ENCODE measurements at places on chromosomes 11 and 22. TPM values are rescaled to one million over a fixed set of nuclear protein-coding genes. Genes with fewer than 3 reads are reported as not detected.

OR5AK2 gene
- not detected for total RNA-seq

RIMBP3C gene
- not detected for total RNA-seq

TRPC6 gene
- not detected for total RNA-seq

TREH gene
- total RNA-seq: 0.21 TPM

CD248 gene
- total RNA-seq: not detected

NXPE1 gene
- not detected for total RNA-seq

PIH1D2 gene
- 1.6 TPM for total RNA-seq

DGCR6 gene
- total RNA-seq: 3.1 TPM

UBASH3B gene
- 46.0 TPM for total RNA-seq

TH gene
- not detected for total RNA-seq

SLC6A5 gene
- not detected for total RNA-seq

LRRN4CL gene
- 0.71 TPM for total RNA-seq

GRCh38 chr11:61667684-61668305, 12.4 kb upstream of the DAGLA start:
- no peaks in the 10 kb centered on the region for H3K27me3 ChIP-seq
- H3K36me3 ChIP-seq: no peaks in the 10 kb centered on the region

GRCh38 chr11:119745112-119745511, 16.1 kb upstream of the NECTIN1 start:
- H3K36me3 ChIP-seq: peaks cover 3% of the 10 kb centered on the region
- H3K27ac ChIP-seq: no peak overlapping the region
- peaks cover 28% of the 10 kb centered on the region for H3K27me3 ChIP-seq
- no peak overlapping the region for H3K4me3 ChIP-seq

GRCh38 chr11:13924801-13925327, 37.7 kb upstream of the SPON1 start:
- DNase-seq: no peak
- H3K27me3 ChIP-seq: peaks cover 10% of the 10 kb centered on the region
- H3K27ac ChIP-seq: no peak overlapping the region
- H3K4me1 ChIP-seq: peaks cover 19% of the 10 kb centered on the region
- no peak overlapping the region for H3K4me3 ChIP-seq
- no peaks in the 10 kb centered on the region for H3K36me3 ChIP-seq

DNA sequence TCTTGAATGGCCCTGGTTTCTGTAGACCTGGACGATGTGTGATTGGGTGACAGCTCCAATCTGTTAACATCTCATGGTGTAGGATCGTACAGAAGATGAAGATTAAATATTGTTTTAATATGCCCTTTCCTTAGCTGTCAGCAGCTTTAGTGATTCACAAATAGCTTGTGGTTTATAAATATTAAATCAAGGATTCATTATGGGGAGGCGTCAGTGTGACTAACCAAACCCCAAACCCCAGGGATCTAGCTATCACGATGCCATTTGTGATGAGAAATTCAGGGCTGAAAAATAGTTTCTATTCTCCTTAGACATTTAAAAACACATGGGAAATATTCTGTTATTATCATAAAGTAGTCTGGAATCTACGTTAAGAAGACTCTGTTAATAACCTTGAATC, 73.4 kb downstream of the NCAM1 start:
- no peak overlapping the region for H3K4me3 ChIP-seq
- no peak for DNase-seq
- H3K27ac ChIP-seq: no peak overlapping the region
- H3K4me1 ChIP-seq: no peaks in the 10 kb centered on the region

- peaks cover 11% of the 10 kb centered on the region for H3K4me1 ChIP-seq
- no peaks in the 10 kb centered on the region for H3K27me3 ChIP-seq
- H3K36me3 ChIP-seq: no peaks in the 10 kb centered on the region
- peak; percentile 62 for DNase-seq
- H3K27ac ChIP-seq: no peak overlapping the region
These were observed 12.7 kb upstream of the CYP2R1 start for GRCh38 chr11:14904745-14905103.

- DNase-seq: no peak
- no peaks in the 10 kb centered on the region for H3K4me1 ChIP-seq
- no peak overlapping the region for H3K27ac ChIP-seq
- H3K36me3 ChIP-seq: no peaks in the 10 kb centered on the region
These were observed 534.3 kb downstream of the KCNA4 start for GRCh38 chr11:29482510-29482909.

GRCh38 chr11:74701351-74701750, 29.9 kb downstream of the CHRDL2 start:
- DNase-seq: no peak
- peaks cover 4% of the 10 kb centered on the region for H3K36me3 ChIP-seq
- H3K4me1 ChIP-seq: peaks cover 14% of the 10 kb centered on the region
- H3K27ac ChIP-seq: no peak overlapping the region
- peaks cover 39% of the 10 kb centered on the region for H3K27me3 ChIP-seq
- no peak overlapping the region for H3K4me3 ChIP-seq

- no peaks in the 10 kb centered on the region for H3K4me1 ChIP-seq
- no peak overlapping the region for H3K27ac ChIP-seq
- no peak overlapping the region for H3K4me3 ChIP-seq
- DNase-seq: no peak
- H3K36me3 ChIP-seq: no peaks in the 10 kb centered on the region
These were observed 258.4 kb upstream of the TENM4 start for GRCh38 chr11:79699246-79699645.

DNA sequence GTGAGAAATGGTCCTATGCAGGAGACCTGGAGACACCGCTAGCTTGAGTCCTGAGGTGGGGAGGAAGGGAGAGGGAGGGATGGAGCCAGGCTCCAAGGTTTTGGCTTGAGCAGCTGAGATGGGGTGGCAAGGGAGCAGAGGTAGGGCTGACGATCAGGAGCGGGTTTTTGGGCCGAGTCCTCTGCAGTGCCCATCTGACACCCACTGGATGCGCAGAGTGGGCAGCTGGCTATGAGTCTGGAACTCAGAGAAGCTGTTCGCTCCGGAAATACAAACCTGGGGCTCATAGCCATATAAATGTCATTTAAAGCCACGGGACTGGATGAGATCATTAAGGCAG, 453 bp upstream of the MAFF start:
- H3K4me3 ChIP-seq: peak overlapping the region; percentile 78
- H3K27ac ChIP-seq: peak overlapping the region; percentile 57
- peaks cover 57% of the 10 kb centered on the region for H3K36me3 ChIP-seq
- H3K27me3 ChIP-seq: no peaks in the 10 kb centered on the region
- peaks cover 39% of the 10 kb centered on the region for H3K4me1 ChIP-seq
- no peak for DNase-seq

DNA sequence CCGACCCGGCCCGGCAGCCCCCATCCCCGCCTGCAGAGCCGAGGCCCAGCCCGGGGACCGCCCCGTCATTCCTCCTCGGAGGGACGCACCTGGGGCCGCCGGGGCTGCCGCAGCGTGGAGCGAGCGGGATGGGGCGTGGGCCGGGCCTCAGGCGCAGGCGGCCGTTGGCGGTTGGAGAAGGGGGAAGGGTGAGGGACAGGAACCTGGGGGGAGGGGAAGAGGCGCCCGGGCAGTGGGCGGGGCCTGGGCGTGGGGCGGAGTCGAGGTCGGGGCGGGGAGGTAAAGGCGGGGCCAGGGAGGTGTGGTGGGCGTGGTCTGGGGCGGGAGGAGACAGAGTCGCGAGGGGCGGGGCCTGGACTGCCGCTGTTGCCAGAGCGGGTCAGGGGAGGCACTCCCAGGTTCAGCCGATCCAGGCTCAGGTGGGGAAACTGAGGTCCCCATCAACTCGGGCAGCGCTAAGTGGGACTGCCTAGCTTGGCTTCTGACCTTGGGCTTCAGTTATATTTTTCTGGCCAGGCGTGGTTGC, at the start of gene TESMIN:
TESMIN (minus strand) TSS at position 190 of the 526 bp plus-strand sequence. CDS start 860 bp downstream, outside the sequence.
- H3K36me3 ChIP-seq: peaks cover 11% of the 10 kb centered on the region
- no peaks in the 10 kb centered on the region for H3K4me1 ChIP-seq
- no peaks in the 10 kb centered on the region for H3K27me3 ChIP-seq
- no peak within 1 kb of the TSS for H3K27ac ChIP-seq
- DNase-seq: peak; percentile 95
- H3K4me3 ChIP-seq: peak within 1 kb of the TSS; percentile 72

DNA sequence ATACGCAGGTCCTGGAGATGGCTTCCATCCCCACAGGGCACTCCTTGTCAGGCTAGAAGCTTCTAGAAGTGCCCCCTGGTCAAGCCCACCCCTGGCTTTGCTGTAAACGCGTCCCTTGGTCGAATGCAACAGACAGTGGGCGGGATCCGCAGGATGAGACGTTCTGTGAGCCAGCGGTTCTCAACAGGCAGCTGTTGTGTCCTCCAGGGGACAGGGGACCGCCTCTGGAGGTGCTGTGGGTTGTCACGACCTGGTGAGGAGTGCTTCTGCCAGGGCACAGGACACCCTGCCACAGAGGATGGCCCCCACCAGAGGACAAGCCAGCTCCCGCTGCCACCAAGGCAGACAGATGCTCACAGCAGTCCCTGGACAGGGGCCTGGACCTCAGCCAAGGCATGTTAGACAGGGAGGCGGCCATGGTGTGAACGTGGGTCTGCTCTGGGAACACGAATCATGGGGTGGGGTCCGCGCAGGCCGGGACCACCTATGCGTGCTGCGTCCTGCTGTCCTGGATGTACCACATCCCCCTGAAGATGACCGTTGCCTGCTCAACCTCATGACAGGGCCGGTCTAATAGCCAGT, 11.7 kb downstream of the CRELD2 start:
- H3K4me1 ChIP-seq: peaks cover 27% of the 10 kb centered on the region
- DNase-seq: no peak

- no peak overlapping the region for H3K4me3 ChIP-seq
- no peaks in the 10 kb centered on the region for H3K36me3 ChIP-seq
- H3K27ac ChIP-seq: no peak overlapping the region
These were observed 642.7 kb upstream of the TENM4 start for GRCh38 chr11:80083531-80083951.

DNA sequence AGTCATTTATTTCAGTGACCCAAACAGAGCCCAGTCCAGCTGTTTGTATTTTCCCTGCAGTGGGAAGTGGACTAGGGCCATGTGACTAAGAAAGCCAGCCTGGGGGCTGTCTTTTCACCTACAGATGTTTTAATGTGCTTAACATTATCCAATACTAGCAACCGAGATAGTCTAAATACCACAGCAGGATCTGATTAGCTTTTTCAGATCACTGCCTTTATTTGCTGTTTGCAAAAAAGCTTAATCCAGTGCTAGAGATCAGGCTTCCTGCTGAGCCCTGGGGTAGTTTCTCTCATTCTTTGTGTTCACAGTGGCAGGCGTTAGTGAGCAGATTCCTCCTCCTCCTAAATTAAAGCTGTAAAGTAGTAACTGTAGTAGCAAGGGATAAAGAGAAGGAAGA, 35.0 kb downstream of the ZC3H12C start:
- H3K4me3 ChIP-seq: no peak overlapping the region
- H3K36me3 ChIP-seq: no peaks in the 10 kb centered on the region
- DNase-seq: no peak
- no peaks in the 10 kb centered on the region for H3K4me1 ChIP-seq

- no peak overlapping the region for H3K27ac ChIP-seq
- no peaks in the 10 kb centered on the region for H3K27me3 ChIP-seq
- no peak for DNase-seq
- H3K4me1 ChIP-seq: no peaks in the 10 kb centered on the region
These were observed 56.2 kb downstream of the BRD1 start for GRCh38 chr22:49771266-49772065.

DNA sequence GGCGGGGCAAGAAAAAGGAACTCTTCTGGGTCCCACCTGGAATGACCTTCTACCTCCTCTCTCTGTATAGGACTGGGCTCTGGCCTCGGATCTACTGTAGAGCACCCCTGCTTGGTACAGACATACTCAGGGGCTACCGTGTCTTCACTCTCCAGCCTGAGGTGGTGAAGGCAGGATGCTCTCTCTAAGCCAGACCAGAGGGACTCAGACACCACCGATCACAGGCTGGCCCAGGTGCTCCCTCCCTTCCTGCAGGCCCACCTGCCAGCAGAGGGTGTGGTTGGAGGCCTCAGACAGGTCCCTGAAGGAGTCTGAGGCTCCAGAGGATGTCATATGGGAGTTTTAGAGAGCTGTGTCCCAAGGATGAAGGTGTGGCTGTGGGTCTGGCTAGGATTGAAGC, 4.1 kb downstream of the NHERF4 start:
- H3K27me3 ChIP-seq: peaks cover 20% of the 10 kb centered on the region
- H3K27ac ChIP-seq: no peak overlapping the region
- H3K4me3 ChIP-seq: no peak overlapping the region
- H3K36me3 ChIP-seq: peaks cover under 1% of the 10 kb centered on the region

- peaks cover 21% of the 10 kb centered on the region for H3K27me3 ChIP-seq
- H3K4me3 ChIP-seq: no peak overlapping the region
- no peak for DNase-seq
These were observed 2.1 kb upstream of the PHLDB1 start for GRCh38 chr11:118605116-118605867.

DNA sequence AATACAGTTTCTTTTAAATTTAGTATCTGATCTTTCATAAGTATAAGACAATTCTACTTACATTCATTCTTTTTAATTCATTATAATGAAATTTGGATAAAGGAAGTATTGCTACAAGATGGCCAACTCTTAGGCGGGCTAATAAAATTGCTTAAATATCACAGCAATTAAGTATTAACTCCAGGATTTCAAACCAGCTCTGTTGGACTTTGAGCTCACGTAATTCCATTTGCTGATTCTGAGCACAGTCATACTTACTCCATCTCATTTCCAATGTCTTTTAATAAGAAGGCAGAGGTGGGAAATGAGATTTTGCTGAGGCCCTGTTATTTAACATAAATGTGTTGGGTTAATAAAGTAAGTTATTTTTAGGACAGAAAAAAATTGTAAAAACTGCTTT, 748.1 kb downstream of the KCNA4 start:
- H3K27ac ChIP-seq: no peak overlapping the region
- H3K36me3 ChIP-seq: no peaks in the 10 kb centered on the region
- no peaks in the 10 kb centered on the region for H3K27me3 ChIP-seq
- no peak for DNase-seq
- peaks cover 9% of the 10 kb centered on the region for H3K4me1 ChIP-seq

DNA sequence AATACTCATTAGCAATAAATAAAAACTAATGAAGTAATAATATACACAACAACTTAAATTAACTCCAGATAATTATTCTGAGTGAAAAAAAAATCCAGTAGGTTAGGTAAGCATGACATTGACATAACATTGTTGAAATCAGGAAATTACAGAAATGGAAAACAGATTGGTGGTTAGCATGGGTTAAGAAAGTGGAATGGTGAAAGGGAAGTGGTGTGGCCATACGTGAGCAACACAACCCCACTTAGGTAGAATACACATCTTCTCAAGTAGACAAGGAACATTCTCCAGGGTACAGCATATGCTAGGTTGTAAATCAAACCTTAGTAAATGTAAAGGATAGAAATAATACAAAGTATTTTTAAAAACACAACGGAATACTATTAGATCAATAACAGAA, 30.2 kb upstream of the CLTCL1 start:
- no peak for DNase-seq
- H3K27me3 ChIP-seq: no peaks in the 10 kb centered on the region
- no peak overlapping the region for H3K27ac ChIP-seq
- H3K36me3 ChIP-seq: no peaks in the 10 kb centered on the region
- H3K4me1 ChIP-seq: no peaks in the 10 kb centered on the region

DNA sequence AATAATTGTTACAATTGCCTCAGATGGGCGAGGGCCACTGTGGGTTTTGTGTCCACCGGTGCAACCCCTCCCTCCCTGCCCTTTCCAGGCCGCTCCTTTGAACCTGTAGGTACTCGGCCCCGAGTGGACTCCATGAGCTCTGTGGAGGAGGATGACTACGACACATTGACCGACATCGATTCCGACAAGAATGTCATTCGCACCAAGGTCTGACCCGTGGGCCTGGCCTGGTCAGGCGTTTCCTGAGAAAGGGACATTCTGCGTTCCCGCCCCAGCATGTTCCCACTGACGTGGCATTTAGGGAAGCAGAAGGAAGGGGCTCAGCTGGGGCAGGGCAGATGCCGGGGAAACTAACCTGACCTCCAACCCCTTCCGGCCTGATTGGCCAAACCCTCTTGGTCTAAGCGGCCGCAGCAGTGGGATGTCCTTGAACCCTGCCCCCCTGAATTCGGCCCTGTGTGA, 10.1 kb downstream of the SIDT2 start:
- DNase-seq: no peak
- H3K4me3 ChIP-seq: no peak overlapping the region
- H3K27ac ChIP-seq: no peak overlapping the region
- no peaks in the 10 kb centered on the region for H3K4me1 ChIP-seq
- no peaks in the 10 kb centered on the region for H3K27me3 ChIP-seq
- H3K36me3 ChIP-seq: no peaks in the 10 kb centered on the region
